ENCODE measurements at places on chromosomes 5 and 9. TPM values are rescaled to one million over a fixed set of nuclear protein-coding genes. Genes with fewer than 3 reads are reported as not detected.

Gene OLFM1
- 1.5 TPM for total RNA-seq

Gene CDH6
- total RNA-seq, result 7.4 TPM

Gene NUTM2F
- not detected for total RNA-seq

Gene ARL10
- 9.3 TPM for total RNA-seq

Gene IGIP
- 13.7 TPM for total RNA-seq

Gene TLE4
- 75.3 TPM for total RNA-seq

Gene SV2C
- total RNA-seq, result 0.08 TPM

Gene BBLN
- 37.4 TPM for total RNA-seq

Gene CDX1
- 0.65 TPM for total RNA-seq

Gene AFF4
- total RNA-seq, result 43.2 TPM

Gene NTRK2
- 3.3 TPM for total RNA-seq

Gene MAP1B
- total RNA-seq, result 401 TPM

Gene TAF11L5
- total RNA-seq, result not detected

Gene CYLC2
- not detected for total RNA-seq

Gene PPP3R2
- not detected for total RNA-seq

Gene TLE1
- 49.5 TPM for total RNA-seq

Gene RMI1
- 17.0 TPM for total RNA-seq
